ENCODE measurements at places on chromosomes 13 and 19. TPM values are rescaled to one million over a fixed set of nuclear protein-coding genes. Genes with fewer than 3 reads are reported as not detected.

The GAPDHS gene
- not detected for total RNA-seq

The PRKCG gene
- total RNA-seq: not detected

The KLF5 gene
- 4.4 TPM for total RNA-seq

The PRR19 gene
- 0.76 TPM for total RNA-seq

The CEACAM8 gene
- not detected for total RNA-seq

The CCNA1 gene
- 0.59 TPM for total RNA-seq

- no peak for DNase-seq
Measured at GRCh38 chr13:100098445-100099116, 9.7 kb downstream of the PCCA start.

- DNase-seq: no peak
Measured at GRCh38 chr19:11375143-11375948, 880 bp downstream of the SWSAP1 start.

GRCh38 chr13:102718746-102719145 is 23.9 kb upstream of the METTL21C start:
- no peak for DNase-seq

DNA sequence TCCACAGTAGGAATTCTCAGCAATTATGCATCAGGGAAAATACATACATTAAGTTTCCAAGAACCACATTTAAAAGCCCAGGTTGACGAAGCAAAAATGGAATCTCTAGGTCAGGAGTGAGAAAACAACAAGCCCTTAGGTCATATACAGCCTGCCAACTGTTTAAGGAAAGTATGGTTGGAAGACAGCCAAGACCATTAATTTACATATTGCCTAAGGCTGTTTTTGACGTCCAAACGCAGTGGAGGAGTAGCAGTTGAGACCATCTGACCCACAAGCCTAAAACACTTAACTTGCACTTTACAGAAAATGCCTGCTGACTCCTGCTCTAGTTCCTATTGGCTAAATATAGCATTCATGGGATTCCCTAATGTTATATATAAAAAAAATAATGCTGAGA is 299.0 kb downstream of the ITGBL1 start:
- DNase-seq: no peak

DNA sequence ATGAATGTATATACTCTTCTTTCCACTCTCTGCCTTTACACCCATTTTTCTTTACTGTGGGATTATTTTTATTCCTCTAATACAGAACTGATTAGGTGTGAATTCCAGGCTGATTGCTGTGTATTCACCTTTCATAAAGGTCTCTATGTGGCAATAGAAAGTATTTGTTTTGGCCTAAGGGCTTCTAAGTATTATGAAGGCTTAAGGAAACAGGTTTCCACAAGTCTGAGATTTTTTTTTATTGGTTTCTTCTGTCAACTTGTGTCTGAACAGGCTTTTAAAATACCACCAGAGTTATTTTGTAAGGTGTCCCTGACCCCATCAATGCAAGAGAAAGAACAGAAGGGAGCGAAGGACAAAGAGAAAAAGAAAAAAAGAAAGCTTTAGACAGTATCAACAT is 1102.0 kb upstream of the SPRY2 start:
- DNase-seq: no peak

DNA sequence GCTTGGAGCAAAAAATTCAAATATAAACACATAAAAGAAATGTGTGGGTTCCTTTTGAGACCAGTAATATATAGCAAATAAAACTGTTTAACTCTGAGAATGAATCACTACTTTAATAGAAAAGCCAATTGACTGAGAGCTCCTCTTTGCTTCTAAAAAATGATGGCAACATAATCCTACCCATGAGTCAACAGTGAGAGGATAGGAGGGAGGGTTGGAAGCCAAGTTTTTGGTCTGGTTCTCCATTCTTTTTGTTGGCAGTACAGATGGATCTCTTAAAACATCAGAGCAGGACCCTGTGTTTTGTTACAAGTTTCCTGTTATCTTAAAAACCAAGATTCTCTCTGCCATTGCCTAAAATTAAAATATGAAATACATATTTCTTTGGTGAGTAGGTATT is 50.0 kb upstream of the POSTN start:
- DNase-seq: peak; percentile 62

DNA sequence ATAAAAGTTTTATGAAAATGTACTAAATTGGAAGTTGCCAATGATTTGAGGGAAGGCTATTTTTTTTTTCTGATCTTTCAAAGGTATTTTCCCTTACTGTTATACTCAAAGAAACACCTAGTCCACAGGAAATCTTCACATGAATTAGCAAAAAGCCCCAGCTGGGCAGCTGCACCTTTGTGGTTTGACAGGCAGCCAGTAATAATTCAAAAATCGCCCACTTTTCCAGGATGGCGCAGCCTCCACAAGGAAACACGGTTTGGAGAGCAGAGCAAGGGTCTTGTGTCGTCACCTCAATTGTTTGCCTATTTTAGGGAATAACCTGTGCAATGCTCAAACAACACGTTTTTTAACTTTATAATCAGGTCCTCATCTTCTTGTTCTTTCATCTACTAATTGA is 324.9 kb upstream of the GPC6 start:
- DNase-seq: no peak

- DNase-seq: no peak
Measured at GRCh38 chr13:21364916-21365315, 94.2 kb downstream of the ZDHHC20 start.

DNA sequence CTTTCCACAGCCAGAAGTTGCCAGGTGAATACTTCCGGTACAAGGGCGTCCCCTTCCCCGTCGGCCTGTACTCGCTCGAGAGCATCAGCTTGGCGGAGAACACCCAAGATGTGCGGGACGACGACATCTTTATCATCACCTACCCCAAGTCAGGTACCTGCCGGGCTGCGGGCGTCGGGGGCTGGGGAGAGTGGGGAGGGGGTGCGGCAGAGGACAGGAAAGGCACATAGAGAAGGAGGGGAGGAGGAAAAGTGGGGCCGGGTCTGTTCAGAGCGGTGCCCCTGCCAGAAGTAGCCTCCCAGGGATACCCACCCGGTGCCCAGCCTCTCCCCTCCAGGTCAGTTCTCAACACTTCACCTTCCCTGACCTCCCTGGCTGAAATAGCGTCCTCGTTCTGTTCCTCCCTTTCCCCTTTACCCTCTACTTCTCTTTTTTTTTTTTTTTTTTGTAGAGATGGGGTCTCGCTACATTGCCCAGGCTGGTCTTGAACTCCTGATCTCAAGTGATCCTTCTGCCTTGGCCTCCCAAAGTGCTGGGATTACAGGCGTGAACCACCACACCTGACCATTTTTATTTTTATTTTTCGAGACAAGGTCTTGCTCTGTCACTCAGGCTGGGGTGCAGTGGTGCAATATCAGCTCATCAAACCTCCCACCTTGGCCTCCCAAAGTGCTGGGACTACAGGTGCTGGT is 24.1 kb downstream of the SULT2B1 start:
- DNase-seq: no peak

Data from MG63 (cell line).